ENCODE measurements at places on chromosomes 7 and 10.
A peak's percentile ranks its signal among the peaks of the same experiment; 100 is the strongest.

GRCh38 chr10:88624840-88625239, 38.3 kb downstream of the LIPJ start:
- H3K36me3 ChIP-seq: no peaks in the 10 kb centered on the region
- DNase-seq: no peak
- H3K4me3 ChIP-seq: no peak overlapping the region
- H3K27me3 ChIP-seq: no peaks in the 10 kb centered on the region
- no peaks in the 10 kb centered on the region for H3K4me1 ChIP-seq

GRCh38 chr10:43265799-43266721, 805 bp downstream of the RASGEF1A start:
- no peak overlapping the region for H3K27ac ChIP-seq
- peaks cover 22% of the 10 kb centered on the region for H3K4me1 ChIP-seq
- no peaks in the 10 kb centered on the region for H3K36me3 ChIP-seq
- peaks cover 6% of the 10 kb centered on the region for H3K27me3 ChIP-seq
- DNase-seq: peak; percentile 24

GRCh38 chr7:144936314-144936713, 100.5 kb upstream of the TPK1 start:
- no peaks in the 10 kb centered on the region for H3K27me3 ChIP-seq
- H3K36me3 ChIP-seq: no peaks in the 10 kb centered on the region
- H3K4me1 ChIP-seq: no peaks in the 10 kb centered on the region
- no peak for DNase-seq
- no peak overlapping the region for H3K4me3 ChIP-seq
- no peak overlapping the region for H3K27ac ChIP-seq

DNA sequence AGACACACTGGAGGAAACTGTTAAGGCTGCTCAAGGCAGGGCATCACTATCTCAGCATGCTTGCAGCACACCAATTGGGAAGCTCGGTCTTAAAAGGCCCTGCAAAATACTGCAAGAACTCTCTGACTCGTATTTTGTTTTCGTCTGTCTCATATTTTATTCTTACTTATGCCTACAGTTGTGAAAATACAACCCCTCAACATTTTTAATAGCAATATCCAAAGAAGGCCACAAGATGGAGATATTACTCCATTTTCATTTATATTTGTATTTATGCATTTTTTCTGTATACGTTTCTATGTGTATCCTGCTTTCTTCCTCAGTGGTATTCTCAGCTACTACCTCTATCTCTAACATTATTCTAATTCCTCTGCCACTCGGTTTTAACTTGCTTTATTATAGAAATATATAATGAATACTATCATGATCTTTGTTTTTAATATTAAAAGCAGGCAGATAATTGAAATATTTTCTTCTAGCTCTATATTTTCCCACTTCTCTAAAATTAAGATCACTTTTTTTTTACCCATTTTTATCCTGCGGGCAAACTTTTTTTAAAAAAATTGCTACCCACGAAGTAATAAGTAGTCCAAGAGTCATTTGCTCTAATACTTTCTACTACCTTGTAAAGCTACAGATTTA, 10.0 kb downstream of the DNAJC1 start:
- DNase-seq: no peak
- no peaks in the 10 kb centered on the region for H3K36me3 ChIP-seq
- H3K27ac ChIP-seq: no peak overlapping the region
- no peaks in the 10 kb centered on the region for H3K27me3 ChIP-seq
- H3K4me3 ChIP-seq: no peak overlapping the region

- no peak overlapping the region for H3K4me3 ChIP-seq
- H3K4me1 ChIP-seq: no peaks in the 10 kb centered on the region
- H3K36me3 ChIP-seq: peaks cover 7% of the 10 kb centered on the region
These were observed 76.0 kb upstream of the C1QL3 start for GRCh38 chr10:16597656-16598055.

GRCh38 chr10:35937546-35937945, 295.4 kb upstream of the FZD8 start:
- no peaks in the 10 kb centered on the region for H3K27me3 ChIP-seq
- no peaks in the 10 kb centered on the region for H3K36me3 ChIP-seq
- H3K27ac ChIP-seq: no peak overlapping the region
- no peaks in the 10 kb centered on the region for H3K4me1 ChIP-seq
- no peak for DNase-seq

DNA sequence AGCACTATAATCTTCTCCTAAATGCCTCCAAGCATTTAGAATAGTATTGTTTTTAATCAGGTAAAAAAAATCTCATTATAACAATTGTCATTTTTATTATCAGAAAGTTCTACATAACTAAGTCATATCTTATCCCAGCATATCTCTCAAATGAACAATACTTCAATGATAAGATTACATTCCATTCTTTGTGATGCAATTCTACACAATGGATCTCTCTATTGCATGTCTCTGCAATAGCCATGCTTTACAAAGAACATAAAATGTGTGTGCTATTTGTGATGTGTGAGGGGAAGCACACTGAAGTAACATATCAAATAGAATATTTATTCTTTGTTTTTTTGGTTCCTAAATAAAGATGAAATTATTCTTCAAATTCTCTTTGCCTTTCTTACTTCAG, 195.7 kb downstream of the TSPAN12 start:
- H3K4me1 ChIP-seq: no peaks in the 10 kb centered on the region
- no peak overlapping the region for H3K27ac ChIP-seq
- DNase-seq: no peak
- H3K27me3 ChIP-seq: no peaks in the 10 kb centered on the region
- H3K36me3 ChIP-seq: no peaks in the 10 kb centered on the region
- no peak overlapping the region for H3K4me3 ChIP-seq

- no peak overlapping the region for H3K27ac ChIP-seq
- no peak for DNase-seq
- H3K27me3 ChIP-seq: no peaks in the 10 kb centered on the region
These were observed 19.5 kb upstream of the MICU1 start for GRCh38 chr10:72645263-72645858.

DNA sequence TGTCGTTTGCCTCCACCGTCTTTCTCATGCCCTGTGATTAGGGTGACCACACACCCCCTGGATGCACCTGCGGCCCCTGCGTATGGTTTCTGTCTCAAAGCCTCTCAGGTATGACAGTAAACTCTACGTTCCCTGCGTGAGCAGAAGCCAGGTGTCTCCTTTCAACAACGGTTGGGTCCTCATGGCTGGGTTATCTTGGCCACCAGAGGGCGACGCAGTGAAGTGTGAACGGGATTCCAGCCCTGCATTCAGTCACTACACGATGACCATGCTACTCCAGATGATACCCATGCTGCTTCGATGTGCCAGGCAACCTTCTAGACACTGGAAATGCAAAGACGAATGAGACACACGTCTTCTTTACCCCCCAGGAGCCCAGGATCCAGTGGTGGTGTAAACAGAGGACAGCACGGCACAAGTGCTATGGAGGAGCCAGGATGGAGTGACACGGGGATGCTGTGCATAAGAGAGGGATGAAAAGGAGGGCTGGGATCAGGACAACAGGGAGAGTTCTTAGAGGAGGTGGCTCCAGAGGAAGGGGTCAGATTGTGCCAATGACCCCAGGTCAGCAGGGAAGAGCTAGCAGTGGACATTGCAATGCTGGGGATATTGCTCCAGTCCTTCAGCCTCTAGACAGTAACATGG, 228.1 kb upstream of the PFKP start:
- H3K27me3 ChIP-seq: peaks cover 20% of the 10 kb centered on the region
- no peaks in the 10 kb centered on the region for H3K4me1 ChIP-seq
- H3K27ac ChIP-seq: no peak overlapping the region
- H3K4me3 ChIP-seq: no peak overlapping the region

DNA sequence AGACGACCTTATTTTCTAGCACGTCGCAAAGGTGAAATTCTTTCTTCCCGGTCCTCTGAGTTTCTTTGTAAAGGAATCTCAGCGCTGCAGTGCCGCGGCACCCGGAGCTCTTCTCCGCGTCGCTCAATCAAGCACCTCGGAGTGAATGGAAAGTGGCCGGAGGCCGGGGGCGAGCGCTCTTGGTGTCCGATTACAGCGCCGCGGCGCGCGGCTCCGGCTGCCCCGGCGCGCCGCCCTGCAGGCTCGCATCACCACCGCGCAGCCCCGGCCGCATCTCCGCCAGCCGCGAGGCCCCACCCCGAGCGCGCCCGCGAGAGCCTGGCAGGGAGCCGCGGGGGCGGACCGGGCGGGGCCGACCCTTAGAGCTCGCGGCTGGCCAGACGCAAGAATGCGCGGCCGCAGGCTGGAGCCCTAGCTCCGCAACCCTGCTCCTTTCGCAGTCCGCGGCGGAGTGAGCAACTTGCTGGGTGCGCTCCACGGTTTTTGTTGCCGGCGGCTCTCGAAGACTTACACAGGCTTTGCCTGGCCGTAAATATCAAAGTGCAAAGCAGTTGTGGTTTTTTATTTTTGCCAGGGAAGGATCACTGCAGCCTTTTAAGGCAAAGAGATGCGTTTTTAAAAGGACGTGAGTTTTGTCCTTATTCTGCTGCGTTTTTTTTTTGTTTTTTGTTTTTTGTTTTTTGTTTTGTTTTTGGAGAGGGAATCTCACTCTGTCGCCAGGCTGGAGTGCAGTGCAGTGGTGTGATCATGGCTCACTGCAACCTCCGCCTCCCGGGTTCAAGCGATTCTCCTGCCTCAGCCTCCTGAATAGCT, at the start of gene SEMA3C:
TSS of gene SEMA3C (minus strand) at position 143 of the 813 bp plus-strand sequence. CDS start 2,270 bp downstream, outside the sequence.
- H3K4me3 ChIP-seq: peak within 1 kb of the TSS; percentile 66
- peaks cover 10% of the 10 kb centered on the region for H3K27me3 ChIP-seq
- peak; percentile 1 for DNase-seq
- no peaks in the 10 kb centered on the region for H3K4me1 ChIP-seq
- H3K36me3 ChIP-seq: no peaks in the 10 kb centered on the region

DNA sequence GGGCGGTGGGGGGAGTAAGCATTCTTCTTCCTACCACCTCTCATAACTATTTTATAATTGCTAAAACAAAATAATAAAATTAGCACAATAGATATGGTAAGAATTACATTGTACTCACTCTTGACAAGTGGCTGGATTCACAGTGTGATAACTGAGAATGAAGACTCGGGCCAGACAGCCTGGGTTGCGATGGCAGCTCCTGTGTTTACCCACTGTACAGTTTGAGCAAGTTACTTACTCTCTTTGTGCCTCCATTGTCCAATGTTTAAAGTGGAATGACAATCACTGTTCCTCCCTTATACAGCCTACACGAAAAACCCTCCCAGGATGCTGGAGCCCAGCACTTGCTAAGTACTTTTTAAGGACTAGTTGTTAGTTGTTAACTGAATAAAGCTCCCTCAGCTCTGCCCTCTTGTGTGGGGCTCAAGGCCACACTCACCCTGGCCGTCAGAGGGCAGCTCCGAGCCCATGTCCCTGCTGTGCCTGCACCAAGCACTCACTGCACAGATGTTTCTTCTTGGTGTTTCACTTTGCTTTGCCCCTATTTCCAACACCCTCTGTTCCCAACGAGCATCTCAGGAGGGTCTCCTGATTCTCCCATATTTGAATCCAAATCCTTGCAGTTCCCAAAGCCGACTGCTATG, 56.4 kb upstream of the NPS start:
- no peaks in the 10 kb centered on the region for H3K36me3 ChIP-seq
- no peaks in the 10 kb centered on the region for H3K27me3 ChIP-seq
- no peak overlapping the region for H3K27ac ChIP-seq
- DNase-seq: no peak
- H3K4me3 ChIP-seq: no peak overlapping the region
- H3K4me1 ChIP-seq: no peaks in the 10 kb centered on the region

DNA sequence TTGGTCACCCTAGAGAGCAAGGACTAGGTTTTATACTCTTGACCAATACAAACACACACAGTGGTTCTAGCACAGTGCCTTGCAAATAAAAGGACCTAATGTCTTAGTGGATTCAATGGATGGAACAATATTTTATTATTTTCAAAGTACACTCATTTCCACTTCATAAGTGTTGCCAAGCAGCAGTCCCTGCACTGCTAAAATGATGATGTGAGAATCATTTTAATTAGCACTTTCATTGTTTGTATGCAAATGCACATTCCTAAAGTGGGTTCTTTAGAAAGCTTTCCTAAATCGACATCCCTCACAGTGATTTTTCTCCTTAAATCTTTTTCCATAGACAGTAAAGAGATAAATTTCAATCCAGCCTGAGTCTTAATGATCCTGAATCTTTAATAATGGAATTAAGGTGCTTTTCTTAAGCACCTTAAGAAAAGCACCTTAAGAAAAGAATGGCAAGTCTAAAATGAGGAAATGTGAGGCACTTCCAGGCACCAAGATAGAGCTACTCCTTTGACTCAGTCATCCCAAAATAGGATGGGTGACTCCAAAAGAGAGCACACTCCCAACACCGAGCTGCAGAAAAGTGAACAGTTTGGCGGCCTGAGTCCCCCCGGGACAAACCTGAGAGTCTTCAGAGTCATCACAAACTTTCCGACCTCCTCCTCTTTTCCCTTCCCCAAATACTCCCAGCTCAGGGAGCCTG, 84.5 kb downstream of the SORBS1 start:
- H3K36me3 ChIP-seq: no peaks in the 10 kb centered on the region
- H3K4me1 ChIP-seq: no peaks in the 10 kb centered on the region
- no peak overlapping the region for H3K4me3 ChIP-seq
- H3K27me3 ChIP-seq: peaks cover 5% of the 10 kb centered on the region

- H3K36me3 ChIP-seq: no peaks in the 10 kb centered on the region
- H3K27me3 ChIP-seq: no peaks in the 10 kb centered on the region
- no peak overlapping the region for H3K4me3 ChIP-seq
- DNase-seq: no peak
- peaks cover 31% of the 10 kb centered on the region for H3K4me1 ChIP-seq
- H3K27ac ChIP-seq: no peak overlapping the region
These were observed 31.8 kb upstream of the VCL start for GRCh38 chr10:73965890-73966768.

DNA sequence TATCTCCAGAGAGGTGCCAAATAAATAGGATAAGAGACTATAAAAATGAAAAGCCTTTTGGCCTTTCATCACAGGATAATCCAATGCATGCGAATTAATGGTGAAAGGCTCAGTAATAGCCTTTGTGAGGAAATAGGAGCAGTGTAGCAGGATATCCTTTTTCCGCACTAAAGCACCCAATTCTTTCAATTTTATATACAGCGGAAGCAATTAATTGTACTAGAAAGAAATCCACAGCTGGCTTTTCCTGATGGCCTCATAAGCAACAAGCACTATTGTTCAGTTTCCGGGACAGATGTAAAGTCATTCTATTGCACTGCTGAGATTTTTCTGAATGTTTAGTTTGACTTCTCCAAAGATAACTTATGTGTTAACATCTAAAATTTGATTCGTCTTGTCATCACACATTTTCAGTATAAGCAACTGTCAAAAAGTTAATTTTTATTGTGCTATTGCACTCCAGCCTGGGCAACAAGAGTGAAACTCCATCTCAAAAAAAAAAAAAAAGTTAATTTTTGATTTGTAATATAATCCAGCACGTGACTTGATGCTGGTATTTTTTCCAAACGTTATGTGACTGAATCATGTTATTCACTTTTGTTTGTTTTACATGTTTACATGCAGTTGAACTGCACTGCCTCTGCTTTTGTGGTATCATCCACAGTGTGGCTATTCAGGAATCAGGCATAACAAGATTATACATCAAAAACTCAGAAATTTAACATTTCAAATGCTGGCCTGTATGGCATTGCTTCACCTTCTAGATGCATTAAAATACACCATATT, 8.4 kb upstream of the BMPR1A start:
- no peaks in the 10 kb centered on the region for H3K4me1 ChIP-seq
- no peaks in the 10 kb centered on the region for H3K36me3 ChIP-seq
- no peak overlapping the region for H3K27ac ChIP-seq
- no peak for DNase-seq
